ENCODE measurements at places on chromosomes 6 and 20. TPM values are rescaled to one million over a fixed set of nuclear protein-coding genes. Genes with fewer than 3 reads are reported as not detected.

DNA sequence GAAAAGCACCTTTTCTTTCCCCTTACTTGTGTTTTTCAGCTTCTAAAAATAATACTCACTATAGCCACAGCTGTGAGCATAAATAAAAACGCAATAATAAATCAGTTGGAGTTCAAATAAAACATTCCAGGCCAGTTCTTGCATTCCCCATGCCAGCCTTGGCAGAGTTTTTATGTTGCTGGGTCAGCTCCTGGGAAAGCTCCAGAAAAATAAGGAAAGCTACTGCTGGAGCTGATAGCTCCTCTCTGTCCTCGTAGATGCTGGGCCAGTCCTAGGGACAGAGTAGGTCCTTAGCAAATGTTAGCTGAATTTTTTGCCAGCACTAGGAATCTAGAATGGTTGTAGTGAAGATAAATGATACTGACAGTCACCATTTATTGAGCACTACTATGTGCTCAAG lies 389.0 kb upstream of the SYNCRIP start:
- no peak for DNase-seq

DNA sequence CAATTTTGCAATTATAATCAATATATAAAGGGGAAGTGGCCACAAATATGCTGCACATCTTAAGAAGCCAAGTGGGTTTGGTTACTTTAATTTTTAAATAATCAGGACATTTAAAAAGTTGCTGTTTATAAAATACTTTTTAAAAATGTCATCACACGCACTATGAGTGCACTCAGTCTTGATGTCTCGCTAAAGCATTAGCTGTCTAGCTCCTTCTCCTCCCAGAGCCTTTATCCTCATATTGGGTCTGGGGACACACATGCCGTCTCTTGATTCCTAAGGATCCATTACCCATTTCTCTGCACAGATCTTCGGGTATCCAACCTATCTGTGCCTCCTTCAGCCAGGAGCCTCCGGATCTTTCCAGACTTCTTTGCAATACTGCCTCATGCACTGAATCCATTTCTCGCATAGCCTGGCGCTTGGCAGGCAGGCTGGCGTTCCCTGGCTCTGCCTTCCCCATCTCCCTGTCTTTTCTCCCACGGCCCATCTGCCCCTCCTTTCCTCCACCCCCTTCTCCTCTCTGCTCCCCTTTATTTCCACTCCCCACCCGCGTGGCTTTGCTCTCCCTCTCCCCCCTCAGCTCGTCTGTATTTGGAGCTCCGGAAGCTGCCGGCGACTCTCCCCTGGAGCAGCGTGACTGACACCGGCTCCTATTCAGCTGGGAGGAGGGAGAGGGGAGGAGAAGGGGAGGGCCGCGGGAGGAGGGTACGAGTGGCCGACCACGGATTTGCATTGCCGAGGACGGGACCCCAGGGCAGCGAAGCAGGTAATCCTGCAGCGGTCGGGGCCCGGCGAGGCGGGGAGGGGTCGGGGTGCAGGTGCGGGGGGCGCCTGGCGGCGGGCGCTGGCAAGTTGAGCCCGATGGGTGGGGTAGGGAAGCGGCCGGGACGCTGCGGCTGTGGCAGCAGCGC lies at the start of gene CAP2:
CAP2 (plus strand) TSS at position 618 of the 914 bp plus-strand sequence. CDS start 27,961 bp downstream, outside the sequence.
- DNase-seq = no peak

The EEF1A2 gene
- 0.18 TPM for total RNA-seq

- DNase-seq = no peak
These were observed 218.6 kb downstream of the PKHD1 start for GRCh38 chr6:51868591-51869355.

GRCh38 chr6:157832250-157832967 lies 9.4 kb downstream of the SNX9 start:
- DNase-seq = no peak

The MAS1 gene
- total RNA-seq = not detected

DNA sequence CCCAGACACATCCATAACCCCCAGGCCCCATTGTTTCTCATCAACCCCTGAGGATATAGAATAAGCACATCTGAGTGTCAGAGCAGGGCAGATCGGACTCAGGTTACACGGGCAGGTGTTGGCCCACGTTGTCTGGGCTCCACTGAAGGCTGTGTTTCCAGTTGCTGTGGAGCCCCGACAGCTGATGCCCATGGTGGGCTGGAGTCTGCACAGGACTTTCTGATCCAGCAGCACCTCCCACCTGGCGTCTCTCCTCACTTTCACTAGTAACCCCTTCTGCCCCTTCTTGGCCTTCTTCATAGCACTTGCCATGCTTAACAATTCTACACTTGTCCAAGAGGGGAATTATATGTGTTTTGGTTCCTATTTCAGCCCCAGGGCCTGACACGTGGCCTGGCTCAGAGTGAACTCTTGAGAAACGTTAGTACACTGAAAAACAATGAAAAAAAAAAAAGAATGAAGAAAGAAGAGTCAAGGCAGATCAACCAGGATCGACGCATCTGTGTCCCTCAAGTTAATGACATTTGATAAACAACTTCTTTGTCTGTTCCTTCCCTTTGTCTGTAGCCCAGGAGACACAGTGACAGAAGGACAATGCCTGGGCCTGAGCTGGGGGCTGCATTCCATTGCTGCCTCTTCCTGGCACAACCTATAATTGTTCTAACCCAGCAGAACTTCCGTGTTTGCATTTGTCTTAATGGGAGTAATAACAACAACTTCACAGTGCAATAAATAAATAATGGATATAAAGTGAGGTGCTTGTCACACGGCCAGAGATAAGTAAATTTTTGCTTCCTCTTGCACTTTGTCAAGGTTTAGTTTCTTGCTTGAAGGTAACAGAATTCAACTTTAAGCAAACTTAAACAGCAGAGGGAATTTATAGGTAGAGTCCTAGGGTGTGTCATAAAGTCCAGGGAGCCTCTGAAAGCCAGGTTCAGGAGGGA lies 224.2 kb upstream of the SSTR4 start:
- DNase-seq = no peak

DNA sequence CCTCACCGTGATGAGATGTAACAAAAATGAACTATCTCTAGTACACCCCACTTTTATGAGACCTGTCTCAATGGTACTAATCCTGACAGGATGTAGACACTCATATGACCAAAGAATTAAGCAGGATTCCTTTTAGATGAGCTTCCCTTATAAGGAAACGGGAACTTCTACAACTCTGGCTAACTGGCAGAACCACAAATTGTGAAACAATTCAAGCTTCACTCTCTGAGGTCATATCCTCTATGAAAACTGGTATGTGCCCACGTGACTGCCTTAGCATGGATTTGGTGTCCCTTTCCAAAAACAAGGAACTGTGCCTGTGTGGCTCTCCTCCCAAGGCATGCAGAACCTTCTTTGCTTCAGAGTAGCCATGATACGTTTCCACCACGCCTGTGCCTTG lies 14.1 kb upstream of the CPNE5 start:
- no peak for DNase-seq

DNA sequence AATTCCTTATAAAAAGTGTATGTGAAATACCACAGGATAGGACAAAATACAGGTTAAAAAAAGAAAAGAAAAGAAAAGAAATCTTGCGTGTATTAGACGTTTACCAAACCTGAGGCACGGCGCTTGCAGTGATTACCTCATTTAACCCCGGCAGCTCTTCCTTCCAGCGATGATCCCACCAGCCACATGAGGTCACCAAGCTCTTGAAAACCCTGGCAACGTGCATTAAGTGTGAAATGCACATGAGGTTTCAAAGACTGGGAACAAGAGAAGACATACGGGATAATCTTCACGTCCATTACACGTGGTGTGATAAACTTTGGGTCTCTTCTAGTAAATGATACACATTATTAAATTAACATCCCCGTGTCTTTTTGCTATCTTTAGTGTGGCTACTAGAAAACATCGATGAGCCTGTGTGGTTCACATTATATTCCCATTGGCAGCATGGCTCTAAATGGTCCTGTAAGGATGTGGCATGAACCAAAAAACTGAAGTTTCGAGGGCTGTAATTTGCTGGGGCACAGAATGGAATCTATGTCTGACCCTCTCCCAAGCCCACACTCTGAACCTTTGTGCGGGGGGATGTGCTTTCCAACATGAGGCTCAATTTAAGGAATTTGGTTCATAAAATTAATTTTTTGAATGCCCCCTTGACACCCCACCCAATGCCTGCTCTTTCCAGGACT lies 59.2 kb upstream of the THBS2 start:
- DNase-seq = no peak

DNA sequence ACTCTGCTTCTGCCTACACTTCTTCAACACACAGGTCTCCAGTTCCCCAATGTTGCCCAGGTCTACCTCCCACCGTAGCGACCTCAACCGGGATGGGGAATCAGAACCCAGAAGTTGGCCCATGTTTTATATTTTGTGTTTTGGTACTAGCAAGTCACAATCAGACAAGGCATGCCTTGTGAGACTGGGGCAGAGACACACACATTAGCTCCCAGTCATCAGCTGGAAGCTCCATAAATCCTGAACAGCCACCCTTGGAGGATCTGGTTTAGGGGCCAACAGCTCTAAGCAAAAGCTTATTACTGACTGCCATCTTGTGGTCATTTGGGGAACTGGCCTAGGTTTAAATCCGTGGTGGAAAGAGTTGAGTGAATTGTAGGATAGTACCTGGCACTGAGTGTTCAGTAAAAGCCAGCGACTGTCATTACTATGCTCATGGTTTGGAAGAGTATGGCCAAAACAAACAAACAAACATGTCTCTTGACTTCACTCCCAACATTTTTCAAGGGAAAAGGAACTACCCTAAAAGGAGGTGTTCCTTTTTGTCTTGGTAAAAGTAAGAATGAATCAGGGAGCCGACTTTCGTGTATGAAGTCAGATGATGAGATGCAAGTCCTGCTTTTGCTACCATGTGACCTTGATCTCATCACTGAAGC lies 40.5 kb downstream of the PIM1 start:
- DNase-seq = peak; percentile 76

- no peak for DNase-seq
These were observed 88.4 kb downstream of the MAFB start for GRCh38 chr20:40600441-40601219.

GRCh38 chr6:76220805-76221204 lies 148.3 kb upstream of the IMPG1 start:
- no peak for DNase-seq

GRCh38 chr6:22612236-22612635 lies 42.9 kb downstream of the HDGFL1 start:
- no peak for DNase-seq

- no peak for DNase-seq
These were observed 319.8 kb upstream of the PLCB4 start for GRCh38 chr20:8749101-8749500.

The DSE gene
- total RNA-seq = 6.4 TPM

DNA sequence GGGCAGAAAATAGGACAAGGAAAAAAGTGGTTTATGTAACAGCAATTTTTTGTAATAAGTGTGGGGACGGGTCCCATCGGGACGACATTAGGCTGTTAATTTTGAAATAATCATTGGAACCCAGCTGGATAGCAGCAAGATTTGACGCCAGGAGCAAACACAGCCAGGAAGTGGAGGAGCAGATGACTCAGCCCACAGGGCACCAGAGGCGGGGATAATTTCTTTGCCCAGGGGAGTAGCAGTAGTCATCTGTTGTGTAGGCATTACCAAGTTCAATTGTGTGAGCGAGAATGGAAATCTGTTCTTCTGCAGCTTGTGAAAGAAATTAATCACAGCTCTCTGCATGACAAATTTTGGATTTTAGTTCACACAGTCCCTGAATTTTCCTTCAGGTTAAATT lies 22.6 kb upstream of the RIN2 start:
- DNase-seq = no peak

The SNAI1 gene
- 1.5 TPM for total RNA-seq

DNA sequence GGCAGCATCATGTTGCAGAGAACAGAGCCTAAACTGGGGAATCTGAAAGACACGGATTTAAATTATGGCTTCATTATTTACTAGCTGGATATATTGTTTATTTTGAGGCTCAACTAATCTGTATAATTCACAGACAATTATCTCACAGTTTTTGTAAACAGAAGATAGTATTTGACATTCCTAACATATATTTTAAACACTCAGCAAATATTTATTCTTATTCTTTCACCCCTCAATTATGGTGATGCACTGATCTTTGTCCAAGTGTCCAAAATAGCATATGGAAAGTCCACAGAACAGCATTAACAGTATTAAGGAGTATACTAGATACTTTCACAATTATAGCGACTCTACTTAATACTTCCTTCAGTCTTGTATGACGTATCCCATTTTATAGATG lies 257.0 kb downstream of the ADGRG6 start:
- no peak for DNase-seq

The CRISP2 gene
- total RNA-seq = not detected

GRCh38 chr20:48102931-48103660 lies 317.8 kb upstream of the SULF2 start:
- DNase-seq = no peak

DNA sequence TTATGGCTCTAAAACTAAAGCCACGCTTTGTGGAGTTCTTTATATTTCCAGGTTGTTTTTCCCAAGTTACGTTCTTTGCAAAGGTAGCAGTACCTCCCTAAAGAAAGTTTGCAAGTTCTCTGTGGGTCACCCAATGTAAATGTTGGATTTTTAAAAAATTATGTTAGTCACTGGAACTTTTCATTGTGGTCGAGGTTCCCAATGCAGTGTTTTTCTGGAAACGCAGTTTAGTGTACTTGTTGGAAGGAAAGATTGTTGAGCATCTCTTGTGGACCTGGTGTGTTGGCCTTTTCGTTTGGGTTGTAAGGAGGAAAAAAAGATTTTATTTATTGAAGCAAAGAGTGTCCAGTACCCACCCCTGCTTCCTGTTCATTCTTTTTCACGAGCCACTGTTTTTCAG lies 1.4 kb downstream of the TOP1 start:
- no peak for DNase-seq

- DNase-seq = no peak
These were observed 10.8 kb downstream of the DLK2 start for GRCh38 chr6:43444582-43444981.

The VSX1 gene
- total RNA-seq = not detected

The VGLL2 gene
- not detected for total RNA-seq

The SIRPA gene
- total RNA-seq = 0.86 TPM

GRCh38 chr6:33375143-33375671 lies 16.4 kb upstream of the KIFC1 start:
- DNase-seq = no peak

GRCh38 chr6:157632821-157633220 lies 190.2 kb upstream of the SNX9 start:
- no peak for DNase-seq

- DNase-seq = no peak
These were observed 10.0 kb upstream of the POU3F2 start for GRCh38 chr6:98824162-98824901.

DNA sequence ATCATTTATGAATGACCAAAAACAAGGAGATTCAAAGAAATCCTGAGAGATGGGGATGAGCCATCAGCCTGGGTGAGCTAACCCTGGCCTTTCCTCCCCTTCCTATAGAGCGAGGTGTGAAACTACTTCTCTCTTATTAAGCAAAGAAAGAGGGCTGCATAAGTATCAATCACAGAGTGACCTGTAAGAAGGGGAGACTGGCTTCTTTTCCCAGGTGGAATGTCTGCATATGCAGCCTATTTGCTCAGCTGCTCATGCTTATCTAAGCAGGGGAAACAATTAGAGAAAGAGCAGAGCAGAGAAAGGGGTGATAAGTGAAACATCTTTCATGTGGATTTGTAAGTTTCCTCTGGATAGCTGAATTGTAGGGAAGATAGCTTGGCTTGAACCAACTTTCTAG lies 160.0 kb downstream of the PKHD1 start:
- no peak for DNase-seq

The GGT7 gene
- total RNA-seq = 43.3 TPM

Data from naive thymus-derived CD8-positive, alpha-beta T cell (primary cell).